Activated naive CD4-positive, alpha-beta T cell treated with anti-CD3 and anti-CD28 coated beads, Interleukin-2, amount 10 ng/mL, durations not matched to agents 7 days and 5 days (primary cell): ENCODE measurements at places on chromosomes 5 and 9.

DNA sequence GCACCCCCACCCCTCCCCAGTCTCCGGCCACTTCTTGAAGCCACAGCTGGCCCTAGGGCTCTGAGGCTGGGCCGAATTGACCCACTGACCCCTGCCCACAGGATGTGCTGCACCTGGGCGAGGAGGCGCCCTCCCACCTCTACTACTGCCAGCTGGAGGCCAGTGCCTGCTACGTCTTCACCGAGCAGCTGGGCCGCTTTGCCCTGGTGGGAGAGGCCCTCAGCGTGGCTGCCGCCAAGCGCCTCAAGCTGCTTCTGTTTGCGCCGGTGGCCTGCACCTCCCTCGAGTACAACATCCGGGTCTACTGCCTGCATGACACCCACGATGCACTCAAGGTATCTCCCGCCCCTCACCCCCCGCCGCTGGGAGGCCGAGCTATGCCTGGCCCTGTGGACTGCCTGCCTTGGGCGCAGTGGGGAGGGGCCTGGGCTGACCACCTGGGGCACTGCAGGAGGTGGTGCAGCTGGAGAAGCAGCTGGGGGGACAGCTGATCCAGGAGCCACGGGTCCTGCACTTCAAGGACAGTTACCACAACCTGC, 21.3 kb downstream of the HK3 start:
- no peak for DNase-seq

- DNase-seq = no peak
Measured at GRCh38 chr9:121731919-121732318, 80.5 kb downstream of the DAB2IP start.

DNA sequence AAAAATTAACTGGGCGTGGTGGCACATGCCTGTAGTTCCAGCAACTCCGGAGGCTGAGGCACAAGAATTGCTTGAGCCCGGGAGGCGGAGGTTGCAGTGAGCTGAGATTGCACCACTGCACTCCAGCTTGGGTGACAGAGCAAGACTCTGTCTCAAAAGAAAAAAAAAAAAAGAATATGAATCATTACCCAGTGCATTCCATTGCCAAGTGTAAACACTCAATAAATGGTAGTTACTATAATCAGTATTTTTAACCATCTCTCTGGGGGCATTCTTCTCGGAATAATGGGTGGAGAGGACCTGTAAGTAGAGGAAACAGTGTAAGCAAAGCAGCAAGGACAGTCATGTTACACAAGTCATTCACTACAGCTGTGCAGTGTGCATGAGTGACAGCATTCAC, 13.8 kb upstream of the RANBP17 start:
- DNase-seq = no peak

DNA sequence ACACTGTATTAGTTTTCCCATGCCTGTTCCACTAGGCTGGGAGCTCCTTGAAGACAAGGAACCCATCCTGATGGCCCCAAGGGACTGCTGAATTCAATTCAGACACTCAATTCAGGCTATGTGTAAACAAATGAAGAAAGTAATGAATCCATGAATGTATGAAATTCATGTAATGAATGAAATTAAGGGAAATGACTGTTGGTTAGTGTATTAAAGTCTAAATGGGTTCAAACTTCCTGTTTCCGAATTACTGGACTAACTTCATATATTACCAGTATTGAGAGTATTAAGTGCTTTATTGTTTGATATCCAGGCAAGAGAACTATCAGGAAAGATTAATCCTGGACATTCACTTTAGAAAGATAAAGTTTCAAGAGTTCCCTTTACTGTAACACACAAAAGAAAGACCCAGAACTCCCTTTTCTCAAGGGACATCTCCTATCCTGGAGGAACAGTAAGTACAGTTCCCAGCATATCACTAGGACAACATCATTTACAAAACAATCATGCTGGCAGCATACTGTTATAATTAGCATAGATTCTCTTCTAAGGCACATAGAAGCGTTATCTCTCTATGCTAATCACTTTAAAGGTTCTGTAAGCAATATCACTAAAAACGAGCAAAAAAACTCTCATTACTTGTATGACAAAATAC, 28.5 kb upstream of the IFNK start:
- no peak for DNase-seq

GRCh38 chr5:10729320-10730042, 31.6 kb downstream of the DAP start:
- no peak for DNase-seq

GRCh38 chr5:179427676-179428056, 82.4 kb upstream of the ADAMTS2 start:
- no peak for DNase-seq

DNA sequence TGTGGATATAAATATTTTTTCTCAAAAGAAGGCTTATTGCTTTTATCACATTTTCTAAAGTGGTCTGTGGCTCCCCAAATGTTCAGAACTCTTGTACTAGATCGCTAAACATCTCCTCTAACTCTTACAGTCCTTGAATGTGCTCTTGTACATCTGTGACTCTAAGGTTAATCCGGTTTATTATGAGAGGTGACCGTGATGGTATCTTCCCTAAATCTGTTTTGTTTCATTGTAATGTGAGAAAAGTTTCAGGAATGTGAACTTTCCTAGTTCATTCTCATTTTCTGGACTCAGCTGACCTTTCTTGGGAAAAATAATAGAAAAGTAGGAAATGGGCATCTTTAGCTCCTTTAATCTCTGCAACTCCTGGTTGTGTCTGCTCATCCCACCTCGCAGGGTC, 94.5 kb upstream of the CD180 start:
- DNase-seq = no peak

DNA sequence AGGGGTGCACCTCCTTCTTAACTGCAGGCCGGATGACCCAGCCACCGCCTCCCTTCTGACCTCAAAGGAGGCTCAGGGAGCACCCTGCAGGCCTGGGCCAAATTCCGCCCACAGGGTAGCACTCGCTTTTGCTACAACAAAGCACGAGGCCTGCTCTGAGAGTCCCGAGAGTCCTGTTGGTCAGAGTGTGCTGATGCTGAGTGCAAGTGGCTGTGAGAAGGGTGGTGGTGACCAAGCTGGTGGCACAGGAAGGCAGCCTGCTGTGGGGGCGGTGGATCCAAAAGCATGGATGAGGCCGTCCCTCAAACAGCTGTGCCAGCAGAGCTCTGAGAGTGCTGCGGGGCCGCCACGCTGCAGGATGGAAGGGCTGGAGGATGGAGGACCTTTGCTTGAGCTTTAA, 101.8 kb downstream of the AK8 start:
- no peak for DNase-seq

GRCh38 chr5:178392386-178392785, 159.8 kb upstream of the PHYKPL start:
- DNase-seq = peak; percentile 1

DNA sequence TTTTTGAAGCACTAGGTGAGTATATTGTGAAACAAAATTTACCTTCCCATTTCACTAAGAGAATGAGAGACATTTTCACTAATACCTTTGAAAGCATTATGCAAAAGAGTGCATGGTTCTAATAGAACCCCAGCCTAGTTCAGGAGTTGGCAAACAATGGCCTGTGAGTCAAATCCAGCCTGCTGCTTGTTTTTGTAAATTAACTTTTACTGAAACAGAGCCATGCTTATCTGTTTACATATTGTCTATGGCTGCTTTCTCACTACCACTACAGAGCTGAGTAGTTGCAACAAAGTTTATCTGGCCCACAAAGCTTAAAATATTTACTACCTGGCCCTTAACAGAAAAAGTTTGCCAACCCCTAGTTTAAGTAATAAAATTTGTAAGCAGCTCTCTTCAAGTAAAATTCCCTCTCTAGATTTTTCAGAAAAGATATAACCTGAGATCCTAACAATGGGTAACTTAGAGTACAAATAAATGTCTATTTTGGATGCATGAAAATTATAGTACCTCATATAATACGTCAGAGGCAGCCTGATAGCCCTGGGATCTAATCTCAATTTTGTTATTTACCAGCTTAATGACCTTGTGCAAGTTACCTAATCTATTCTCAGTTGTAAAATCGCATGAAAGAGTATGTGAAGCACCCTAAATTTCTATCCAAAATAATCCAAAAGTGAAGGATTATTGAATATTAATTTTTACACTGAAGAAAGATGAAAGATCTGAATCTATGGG, 50.7 kb upstream of the ARL15 start:
- DNase-seq = no peak

GRCh38 chr9:113626735-113627495, 163.4 kb downstream of the RGS3 start:
- no peak for DNase-seq

DNA sequence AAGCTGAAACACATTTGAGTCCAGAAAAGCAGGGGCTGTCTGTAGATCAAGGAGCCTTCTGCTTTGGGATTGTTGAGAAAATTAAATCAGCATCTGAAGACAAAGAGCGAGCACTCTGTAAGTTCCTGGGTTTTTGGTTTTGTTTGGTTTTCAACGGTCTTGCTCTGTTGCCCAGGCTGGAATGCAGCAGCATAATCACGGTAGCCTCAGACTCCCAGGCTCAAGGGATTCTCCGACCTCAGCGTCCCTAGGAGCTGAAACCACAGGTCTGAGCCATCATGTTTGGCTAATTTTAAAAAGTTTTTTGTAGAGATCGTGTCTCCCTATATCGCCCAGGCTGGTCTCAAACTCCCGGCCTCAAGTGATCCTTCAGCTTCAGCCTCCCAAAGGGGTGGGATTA, 266.5 kb upstream of the ADAMTS16 start:
- DNase-seq = no peak

DNA sequence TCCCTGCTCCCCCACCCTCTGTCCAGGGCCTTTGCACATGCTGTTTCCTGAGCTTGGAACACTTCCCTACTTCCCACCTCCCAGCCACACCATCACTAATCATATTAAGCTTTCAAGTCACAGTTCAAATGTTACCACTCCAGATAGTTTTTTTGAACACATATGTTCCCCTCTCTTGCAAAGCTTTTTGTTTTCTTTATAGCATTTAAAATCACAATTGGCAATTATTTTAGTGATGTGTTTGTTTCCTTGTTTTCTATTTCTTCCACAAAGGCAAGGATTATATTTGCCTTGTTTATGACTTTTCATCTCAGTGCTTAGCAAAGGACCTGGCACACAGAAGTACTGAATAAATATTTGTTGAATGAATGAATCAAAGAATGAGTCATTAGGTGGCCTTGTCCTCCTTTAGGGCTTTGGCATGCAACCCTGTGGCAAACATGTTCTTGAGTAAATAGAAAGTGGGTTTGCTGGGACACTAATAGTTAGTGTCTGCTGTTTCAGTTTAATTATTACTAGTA, 386.8 kb downstream of the FGF10 start:
- DNase-seq = no peak

DNA sequence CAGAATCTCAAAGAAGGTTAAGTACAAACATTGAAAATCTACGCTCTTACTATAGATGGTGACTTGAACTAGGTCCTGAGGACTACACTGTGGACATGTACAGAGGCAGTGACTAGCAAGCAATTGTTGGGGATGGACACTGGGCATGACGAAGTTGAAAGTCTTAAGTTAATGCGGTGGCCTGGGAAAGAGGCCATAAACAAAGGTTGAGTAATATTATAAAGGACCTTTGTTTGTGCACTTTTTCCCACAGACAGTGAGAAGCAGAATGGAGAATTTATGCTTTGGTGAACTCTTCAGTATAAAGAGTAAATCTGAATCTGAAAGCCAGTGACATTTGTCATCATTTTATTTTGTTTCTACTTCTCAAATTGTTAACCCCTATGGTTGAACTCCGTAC, 15.3 kb downstream of the ALDH1A1 start:
- no peak for DNase-seq

DNA sequence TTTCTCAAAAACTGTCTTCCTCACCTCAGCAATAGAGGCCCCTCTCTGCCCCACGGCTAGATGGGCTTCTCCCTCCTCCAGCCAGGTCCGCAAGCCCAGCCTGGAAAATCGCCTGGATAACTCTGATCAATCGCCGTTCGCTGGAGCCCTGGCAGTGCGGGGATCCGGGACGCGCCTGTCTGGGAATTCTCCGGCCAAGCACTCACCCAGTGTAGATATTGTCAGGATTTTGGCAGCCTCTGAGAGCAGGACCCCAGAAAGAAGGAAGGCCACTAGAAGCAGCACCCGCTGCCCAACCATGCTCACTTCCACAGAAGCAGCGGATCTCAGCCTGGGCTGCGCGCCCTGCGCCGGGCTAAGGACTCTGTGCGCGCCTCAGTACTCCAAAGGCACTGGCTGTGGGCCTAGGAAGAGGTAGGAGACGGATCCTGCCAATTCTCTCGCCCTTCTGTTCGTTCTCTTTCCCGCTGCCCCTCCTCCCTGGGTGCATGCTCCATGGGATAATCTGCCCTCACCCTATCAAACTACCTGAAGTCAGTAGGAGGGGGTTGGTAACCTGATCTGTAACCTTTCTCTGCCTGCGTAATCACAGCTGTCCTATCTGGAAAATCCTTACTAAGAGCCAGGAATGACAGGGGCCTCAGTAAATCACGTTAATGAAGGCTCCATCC, at the start of gene UGT3A1:
Gene UGT3A1 (minus strand): TSS at position 450 of the 671 bp plus-strand sequence. CDS start 150 bp downstream, at position 300.
- no peak for DNase-seq

DNA sequence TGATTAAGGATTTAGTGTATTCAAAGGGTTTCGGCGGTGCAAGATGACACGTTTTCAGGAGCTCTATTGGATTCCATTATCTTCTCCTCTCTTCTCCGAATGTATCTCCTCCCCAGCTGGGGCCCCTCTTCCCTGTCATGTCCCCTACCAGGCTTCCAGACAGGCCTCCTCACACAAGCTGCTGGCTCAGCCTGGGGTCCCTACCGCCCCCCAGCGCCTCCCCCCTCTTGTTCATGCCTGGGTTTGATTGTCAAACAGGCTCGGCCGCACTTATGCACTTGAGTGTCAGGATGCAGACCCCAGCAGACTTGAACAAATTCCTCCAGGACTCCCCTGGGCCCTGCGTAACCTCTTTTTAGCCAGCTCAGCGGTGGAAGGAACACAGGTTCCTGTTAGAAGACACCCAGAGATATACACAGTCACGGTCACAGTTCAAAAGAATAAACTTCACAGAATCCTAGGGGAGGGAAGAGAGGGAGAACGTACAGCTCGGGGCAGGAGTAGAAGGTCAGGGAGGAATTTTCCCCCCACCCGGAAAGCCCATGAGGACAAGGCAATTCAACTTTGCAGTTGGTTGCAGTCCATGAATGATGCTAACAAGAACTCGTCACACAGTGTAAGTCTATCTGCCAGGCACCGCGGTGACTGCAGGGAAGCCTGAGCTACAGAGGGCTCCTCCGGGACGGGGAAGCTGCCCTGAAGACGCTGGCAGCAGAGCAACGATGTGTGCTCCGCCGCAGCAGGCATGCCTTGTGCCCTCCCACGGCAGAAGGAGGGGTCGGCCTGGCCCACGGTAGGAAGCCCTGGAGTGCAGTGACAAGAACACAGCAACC, 560.0 kb downstream of the BNC2 start:
- DNase-seq = no peak

GRCh38 chr9:134592018-134592818, 49.4 kb upstream of the COL5A1 start:
- DNase-seq = no peak

DNA sequence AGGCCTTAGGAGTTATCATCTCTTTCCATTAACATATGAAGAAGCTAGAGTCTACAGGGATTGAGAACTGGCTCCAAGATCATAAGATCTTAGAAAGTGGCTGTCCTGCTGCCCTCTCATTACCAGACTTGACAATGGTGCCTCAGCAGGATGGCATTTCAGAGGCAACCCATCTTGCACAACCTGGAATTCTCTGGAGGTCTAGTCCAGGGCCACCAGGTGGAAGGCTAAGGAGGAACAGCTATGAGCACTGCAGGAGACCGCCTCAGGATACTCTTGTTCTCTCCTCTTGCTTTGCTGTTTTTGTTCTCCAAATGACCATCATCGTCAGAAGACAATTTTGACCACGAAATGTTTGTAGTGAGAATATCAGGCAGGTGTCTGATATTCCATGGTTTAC, 322.6 kb downstream of the FBXL17 start:
- no peak for DNase-seq

GRCh38 chr5:102453716-102454115, 45.1 kb downstream of the SLCO6A1 start:
- DNase-seq = no peak
